ENCODE measurements at places on chromosomes 11 and 22.

DNA sequence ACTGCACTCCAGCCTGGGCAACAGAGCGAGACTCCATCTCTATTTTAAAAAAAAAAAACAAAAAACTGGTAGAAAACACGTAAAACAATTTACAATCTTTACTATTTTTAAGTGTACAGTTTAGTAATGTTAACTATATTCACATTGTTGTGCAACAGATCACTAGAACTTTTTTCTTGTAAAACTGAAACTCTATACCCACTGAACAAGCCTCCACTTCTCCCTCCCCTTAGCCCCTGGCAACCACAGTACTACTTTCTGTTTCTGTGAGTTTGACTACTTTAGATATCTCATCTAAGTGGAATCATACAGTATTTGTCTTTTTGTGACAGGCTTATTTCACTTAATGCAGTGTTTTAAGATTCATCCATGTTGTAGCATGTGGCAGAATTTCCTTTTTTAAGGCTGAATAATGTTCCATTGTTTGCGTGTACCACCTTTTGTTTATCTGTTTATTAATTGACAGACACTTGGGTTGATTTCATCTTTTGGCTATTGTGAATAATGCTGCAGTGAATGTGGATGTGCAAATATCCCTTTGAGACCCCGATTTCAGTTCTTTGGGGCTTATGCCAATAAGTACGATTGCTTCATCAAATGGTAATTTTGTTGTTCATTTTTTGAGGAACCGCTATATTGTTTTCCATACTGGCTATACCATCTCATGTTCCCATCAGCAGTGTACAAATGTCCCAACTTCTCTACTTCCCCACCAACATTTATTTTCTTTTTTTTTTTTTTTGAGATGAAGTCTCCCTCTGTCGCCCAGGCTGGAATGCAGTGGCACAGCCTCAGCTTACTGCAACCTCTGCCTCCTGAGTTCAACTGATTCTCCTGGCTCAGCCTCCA, 11.0 kb downstream of the DDB2 start:
- no peak for DNase-seq

DNA sequence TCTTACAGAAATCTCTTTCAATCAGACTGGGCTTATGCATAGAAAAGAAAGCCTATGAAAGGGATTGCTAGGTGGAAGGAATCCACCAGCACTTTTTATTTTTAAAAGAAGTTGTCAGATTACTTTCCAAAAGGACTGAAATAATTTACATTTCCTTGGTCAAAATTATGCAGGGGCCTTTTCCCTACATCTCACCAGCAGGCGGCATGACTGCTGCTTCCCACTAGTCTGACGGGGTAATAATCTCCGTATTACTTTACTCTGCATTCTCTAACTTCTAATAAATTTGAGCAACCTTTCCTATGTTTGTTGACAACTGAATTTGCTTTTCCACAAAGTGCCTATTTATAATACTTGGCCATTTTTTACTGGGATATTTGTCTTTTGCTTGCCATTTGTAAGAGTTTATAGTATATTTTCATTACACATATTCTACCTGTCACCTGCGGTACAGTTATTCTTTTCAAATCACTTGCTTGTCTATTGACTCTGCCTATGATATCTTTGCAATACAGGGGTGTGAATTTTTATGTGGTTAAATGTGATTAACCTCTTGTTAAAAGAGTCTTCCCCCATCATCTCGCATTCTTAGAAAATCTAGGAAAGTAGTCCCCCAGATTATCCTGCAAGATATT, 51.9 kb upstream of the USP47 start:
- peak; percentile 49 for DNase-seq

DNA sequence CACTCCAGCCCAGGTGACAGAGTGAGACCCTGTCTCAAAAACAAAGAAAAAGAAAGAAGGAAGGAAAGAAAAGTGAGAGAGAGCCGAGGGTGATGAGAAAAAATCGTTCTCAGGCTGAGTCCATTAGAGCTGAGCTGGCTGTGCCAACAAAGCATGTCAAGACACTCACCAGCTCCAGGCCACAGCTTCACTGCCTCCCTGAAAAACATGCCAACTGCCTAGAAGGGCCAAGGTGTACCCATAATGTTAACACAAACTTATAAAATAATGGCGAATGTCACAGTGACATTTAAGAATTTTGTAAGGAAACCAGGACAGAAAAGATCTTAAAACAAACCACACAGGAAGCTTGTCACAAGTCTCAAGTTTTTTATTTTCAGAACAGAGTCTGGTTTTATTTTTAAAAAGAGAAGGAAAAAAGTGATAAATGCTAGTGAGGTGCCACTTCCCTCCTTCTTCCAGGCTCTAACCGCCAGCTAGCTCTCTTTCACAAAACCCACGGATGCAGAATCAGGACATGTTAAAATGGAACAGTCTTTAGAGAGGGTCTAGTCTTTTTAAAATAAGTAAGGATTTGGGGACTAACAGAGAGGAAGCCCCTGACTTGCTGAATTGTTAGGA, 5.1 kb downstream of the TMEM121B start:
- peak; percentile 50 for DNase-seq

- DNase-seq, result no peak
These were observed 7.9 kb upstream of the IGLL5 start for GRCh38 chr22:22879675-22880155.

GRCh38 chr22:27715106-27715505, 86.5 kb downstream of the MN1 start:
- DNase-seq, result no peak

DNA sequence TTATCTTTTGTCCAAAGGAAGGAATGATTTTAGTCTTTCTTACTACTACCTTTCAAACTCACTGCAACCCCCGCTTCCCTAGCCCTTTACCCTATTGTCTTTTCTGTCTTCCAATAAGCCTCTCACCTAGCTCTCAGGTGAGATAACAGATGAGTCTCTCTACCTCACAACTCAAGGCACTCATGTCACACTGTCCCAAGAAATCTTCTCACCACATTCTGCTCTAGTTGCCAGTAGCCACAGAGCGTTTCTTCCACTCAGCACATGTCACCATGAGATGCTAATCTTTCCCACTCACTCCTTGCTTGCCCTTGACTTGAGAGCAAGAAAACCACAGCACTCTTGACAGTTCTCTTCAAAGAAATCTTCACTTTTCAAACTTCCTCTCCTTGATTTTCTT, 32.7 kb upstream of the TMEM41B start:
- no peak for DNase-seq

- DNase-seq, result no peak
These were observed 12.6 kb downstream of the SOX10 start for GRCh38 chr22:37971475-37972434.

DNA sequence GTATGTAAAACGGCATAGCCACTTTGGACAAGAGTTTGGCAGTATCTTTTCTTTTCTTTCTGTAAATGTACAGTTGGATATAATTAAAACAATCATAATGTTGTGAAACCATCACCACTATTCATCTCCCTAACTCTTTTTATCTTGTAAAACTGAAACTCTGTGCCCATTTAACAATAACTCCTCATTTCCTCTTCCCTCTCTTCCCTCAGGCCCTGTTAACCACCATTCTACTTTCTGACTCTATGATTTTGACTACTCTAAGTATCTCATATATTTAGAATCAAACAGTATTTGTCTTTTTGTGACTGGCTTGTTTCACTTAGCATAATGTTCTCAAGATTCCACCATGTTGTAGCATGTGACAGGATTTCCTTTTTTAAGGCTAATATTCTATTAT, 10.2 kb downstream of the SCUBE2 start:
- no peak for DNase-seq

DNA sequence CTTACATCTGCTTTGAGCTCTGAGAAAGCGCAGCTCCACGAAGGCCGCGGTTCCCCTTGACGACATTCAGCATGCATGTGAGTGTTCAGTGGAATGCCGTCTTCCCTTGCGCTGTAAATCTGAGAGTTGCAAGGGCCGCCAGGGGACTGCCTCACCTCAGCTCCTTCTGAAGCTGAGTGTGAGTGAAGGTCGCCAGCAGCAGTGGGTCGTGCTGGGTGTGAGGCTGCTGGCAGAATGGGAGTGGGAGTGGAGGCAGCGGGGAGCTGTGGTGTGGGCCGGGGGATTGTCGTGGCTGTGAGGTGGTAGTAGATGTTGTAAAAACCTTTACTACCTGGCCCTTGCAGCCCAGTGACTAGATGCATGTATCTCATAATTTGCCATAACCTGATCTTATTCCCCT, 65.2 kb downstream of the PPP6R2 start:
- DNase-seq, result no peak

GRCh38 chr11:420054-420910, 5.5 kb upstream of the SIGIRR start:
- DNase-seq, result no peak

GRCh38 chr11:76756341-76756741, 26.8 kb upstream of the TSKU start:
- no peak for DNase-seq

DNA sequence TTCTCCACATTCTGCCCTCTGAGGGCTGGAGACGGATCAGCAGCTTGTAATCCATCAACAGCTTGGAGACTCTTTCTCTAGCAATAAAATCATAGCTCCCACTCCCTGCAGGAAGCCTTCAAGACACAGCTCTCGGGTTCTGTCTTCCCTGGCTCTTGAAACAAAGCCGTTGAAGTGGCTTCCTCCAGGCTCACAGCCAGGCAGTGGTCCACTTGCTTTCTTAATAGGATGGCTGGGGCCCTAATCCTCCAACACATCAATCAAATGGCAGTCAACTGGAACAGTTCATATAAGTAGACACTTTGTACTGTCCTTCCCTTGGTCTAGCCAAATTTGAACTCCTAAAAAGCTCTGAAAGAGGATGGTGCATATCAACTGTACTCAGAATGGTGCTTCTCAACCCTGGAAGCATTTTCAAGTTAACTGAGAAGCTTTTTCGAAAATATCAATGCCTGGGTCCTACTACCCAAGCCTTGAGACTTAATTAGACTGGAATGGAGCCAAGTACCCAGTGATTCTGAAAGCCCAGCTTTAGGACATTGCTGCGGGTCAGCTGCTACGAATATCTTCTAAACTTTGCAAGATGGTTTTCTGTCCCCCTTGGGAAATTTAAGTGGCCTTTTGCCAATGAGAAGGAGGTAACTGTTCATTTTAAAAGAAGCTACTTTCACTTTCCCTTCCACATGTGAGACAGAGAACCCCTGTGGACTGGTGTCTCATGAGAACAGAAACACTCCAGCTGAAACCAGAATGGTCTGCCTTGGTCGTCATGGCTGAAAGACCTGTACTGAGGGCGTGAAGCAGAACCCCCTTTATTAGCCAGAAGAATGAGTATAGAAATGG, 74.7 kb downstream of the SC5D start:
- no peak for DNase-seq

DNA sequence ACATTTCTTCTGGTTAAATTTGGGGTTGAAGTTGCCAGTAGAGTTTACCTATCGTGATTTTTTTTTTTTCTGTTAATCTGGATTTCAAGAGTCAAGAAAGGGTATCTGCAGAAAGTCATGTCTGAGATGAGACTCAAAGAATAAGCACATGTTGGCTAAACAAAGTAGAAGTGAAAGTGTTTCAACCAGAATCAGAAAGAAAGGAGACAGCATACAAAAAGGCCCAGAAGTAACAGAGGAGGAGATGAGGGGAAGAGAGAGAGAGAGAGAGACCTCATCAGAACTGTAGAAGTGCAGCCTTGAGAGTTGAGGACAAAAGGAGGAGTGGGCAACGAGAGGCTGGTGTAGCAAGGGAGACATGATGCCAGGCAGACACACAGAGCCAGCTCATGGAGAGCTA, 54.9 kb downstream of the SVIP start:
- no peak for DNase-seq

- DNase-seq, result no peak
These were observed 84.4 kb downstream of the TRMU start for GRCh38 chr22:46419754-46420571.

- DNase-seq, result no peak
These were observed 7.7 kb upstream of the FLI1 start for GRCh38 chr11:128686021-128686741.

DNA sequence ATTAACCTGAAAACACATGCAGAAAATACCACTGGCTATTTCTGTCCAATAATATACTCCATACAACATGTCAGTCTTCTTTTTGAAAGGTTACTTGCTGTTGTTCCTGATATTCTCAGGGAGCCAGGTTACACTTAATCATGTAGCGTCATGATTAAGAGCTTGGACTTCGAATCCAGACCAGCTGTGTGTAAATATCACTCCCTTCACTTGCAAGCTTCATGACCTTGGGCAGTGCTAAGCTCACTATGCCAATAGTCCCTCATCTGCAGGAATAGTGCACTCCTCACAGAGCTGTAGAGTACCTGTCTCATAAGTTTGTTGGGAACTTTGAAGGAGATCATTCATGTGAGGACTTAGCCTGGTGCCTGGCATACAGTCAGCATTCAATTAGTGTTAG, 1.9 kb downstream of the HTR3B start:
- no peak for DNase-seq

DNA sequence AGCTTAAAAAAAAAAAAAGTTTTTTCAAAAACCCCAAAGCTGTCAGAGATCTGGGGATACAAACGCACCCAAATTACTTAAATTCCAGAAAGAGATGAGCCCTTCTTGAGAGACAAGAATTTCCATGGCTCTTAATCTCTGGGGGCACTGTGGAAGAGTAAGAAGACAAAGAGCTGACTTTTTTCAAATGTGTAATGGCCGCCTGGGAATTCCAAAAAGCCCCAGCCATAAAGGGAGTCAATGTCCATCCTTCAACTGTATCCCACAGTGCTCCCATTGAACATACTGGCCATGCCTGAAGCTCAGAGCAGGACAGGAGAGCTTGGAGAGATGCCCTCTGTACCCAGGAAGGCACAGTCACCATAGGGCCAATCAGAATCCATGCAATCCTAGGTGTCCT, 37.4 kb upstream of the ASPHD2 start:
- no peak for DNase-seq

DNA sequence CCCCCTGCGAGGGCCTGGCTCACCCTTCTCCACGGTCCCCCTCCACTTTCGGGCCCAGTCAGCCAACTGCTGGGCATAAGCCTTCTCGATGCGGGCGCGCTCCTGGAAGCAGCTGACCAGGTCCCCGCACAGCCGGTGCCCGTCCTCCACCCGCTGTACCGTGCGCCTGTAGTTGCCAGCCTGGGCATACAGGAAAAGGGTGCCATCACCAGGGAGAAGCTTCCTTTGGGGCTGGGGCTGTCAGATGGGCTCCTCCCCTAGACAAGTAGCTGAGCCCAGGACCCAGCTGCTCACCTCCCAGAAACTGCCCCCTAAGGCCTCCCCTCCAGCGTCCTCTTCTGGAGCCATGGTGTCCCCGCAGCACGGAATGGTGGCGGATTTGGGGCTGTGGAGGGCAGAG, 3.9 kb downstream of the PACSIN3 start:
- no peak for DNase-seq
